ENCODE measurements at places on chromosomes 12 and 14.

GRCh38 chr14:97268097-97268496 is 470.9 kb downstream of the VRK1 start:
- no peak for DNase-seq

DNA sequence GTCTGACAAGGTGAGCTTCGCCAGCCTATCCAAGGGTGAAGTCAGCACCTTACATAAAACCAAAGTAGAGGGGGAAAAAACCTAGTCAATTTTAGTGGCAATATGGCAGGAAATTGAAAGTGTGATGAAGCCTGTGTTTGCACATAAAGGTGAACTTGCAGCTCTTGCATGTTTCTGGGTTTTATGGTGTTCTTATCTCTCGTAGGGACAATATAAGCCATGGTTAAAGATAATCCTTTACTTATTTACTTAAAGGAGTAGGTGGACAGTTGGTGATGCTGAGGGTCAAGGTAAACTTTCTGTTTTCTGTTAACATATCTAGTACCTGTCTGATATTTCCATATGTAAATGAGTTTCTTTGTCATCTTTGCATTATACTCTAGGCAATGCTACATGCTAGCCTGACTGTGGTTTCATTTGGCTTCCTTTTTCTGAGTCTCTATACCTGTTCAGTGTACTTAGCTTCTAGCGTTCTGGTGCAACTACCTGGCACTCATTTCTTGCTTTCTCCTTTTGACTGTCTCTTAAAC is 32.8 kb downstream of the CCDC91 start:
- DNase-seq: no peak

DNA sequence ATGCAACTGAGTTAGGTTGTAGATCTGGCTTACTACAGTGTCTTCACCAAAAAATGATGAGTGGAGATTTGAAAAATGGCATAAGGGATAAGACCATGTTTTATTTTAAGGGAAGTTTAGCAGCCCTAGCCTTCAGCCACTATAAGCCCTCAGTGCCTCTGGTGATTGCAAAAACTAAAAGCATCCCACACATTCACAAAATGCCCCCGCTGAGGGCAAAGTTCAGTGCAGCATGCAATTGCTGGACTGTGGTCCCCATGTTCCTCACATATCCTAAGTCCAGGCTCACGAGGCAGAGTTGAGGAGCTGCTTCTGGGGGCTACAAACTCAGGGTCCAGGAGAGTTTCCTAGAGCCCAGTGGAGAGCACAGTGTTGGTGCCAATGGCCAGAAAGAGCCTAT is 29.6 kb upstream of the NCOR2 start:
- no peak for DNase-seq

GRCh38 chr14:96194657-96195431 is 9.8 kb upstream of the BDKRB2 start:
- DNase-seq: no peak

DNA sequence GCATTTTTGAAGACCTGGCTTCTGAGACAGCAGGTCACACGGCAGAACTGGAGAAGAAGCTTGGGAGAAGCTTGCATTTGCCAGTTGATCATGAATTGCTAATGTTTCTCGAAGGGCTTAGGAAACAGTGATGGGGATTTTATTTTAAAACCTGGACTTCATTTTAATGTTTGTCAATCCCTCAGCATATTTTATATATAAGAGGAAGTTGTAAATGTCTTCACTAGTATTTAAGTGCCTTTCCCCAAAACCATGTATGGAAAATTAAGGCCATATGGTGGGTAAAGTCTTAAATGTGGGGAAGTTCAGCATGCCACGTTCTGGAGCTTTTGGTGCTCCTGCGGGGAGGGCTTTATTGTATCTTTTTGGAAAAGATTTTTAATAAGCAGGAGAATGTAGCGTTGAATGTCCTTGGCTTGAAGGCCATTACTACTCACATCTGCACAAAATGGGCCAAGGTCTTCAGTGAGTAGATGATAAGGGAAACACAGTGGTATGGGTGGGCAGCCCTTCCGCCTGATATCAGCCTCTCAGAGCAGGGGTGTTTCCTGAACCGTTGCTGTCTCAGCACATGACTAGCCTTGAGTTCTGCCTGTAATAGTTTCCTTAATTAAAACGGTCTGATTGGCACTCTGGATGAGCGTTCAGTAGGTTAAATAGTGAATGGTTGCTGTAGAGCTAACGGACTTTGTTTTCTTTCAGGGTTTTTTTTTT is 511.4 kb downstream of the PCNX1 start:
- DNase-seq: no peak

DNA sequence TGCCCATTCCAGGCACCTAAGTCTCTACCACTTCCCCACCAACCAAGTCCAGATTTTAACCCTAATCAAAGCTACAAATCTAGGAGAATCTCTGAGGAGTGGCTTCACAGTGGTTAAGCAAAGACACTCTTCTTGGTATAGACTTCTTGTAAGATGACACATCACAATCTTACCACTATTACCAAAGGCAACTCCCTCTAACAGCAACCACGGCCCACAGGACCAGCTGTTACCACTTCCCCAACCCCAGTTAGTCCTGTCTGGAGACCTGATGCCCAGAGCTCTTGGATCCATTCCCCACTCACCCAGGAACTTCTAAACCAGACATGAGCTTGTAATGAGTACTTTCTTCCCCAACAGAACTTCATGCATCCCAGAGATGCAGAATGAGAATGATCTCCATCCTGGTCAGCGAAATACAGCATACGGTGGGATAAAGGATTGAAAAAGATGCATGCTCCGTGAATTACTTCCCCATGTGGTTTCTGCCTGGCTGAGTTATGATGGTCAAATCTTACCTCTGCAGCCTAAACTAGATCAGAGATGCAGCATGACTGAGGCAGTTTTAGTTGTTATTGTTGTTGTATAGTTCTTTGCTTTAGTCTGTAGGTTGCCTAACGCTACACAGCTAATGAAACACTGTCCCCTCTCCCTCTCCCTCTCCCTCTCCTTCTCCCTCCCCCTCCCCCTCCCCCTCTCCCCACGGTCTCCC is 87.7 kb upstream of the FOXN3 start:
- no peak for DNase-seq

DNA sequence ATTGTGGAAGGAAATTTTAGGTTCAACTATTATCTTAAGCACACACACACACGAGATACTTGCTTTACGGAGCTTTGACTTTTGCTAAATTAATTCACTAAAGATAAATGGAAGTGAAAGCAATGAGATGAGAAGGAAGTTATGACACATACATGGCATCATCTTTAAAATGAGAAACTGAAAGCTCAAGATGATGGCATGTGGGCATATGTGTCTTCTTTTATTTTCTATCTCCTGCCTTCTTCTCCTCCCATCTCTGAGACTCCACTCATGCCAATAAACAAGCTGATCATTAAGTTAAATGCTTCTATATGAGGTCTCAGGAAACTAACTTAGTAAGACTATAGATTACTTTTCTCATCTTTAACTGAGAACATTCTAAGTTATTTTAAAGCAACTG is 216.7 kb downstream of the MED13L start:
- DNase-seq: no peak

All from activated naive CD4-positive, alpha-beta T cell treated with Interleukin-2 at 50 U/mL for 16 hours (primary cell).